ENCODE measurements at places on chromosomes 7 and 10.

GRCh38 chr7:37346761-37347160, 101.9 kb downstream of the ELMO1 start:
- DNase-seq = no peak

GRCh38 chr10:8365935-8366911, 311.7 kb downstream of the GATA3 start:
- DNase-seq = no peak

- no peak for DNase-seq
These were observed 285.8 kb downstream of the LRRTM3 start for GRCh38 chr10:67211680-67212079.

GRCh38 chr7:112147793-112148361, 58.3 kb downstream of the DOCK4 start:
- DNase-seq = no peak

GRCh38 chr7:38307640-38308039, 34.2 kb upstream of the TARP start:
- no peak for DNase-seq

GRCh38 chr7:49150486-49150885, 226.1 kb downstream of the CDC14C start:
- no peak for DNase-seq

- DNase-seq = no peak
These were observed 234.7 kb upstream of the PTPRZ1 start for GRCh38 chr7:121638286-121638685.

GRCh38 chr10:112295853-112296830, 12.9 kb downstream of the TECTB start:
- DNase-seq = no peak

DNA sequence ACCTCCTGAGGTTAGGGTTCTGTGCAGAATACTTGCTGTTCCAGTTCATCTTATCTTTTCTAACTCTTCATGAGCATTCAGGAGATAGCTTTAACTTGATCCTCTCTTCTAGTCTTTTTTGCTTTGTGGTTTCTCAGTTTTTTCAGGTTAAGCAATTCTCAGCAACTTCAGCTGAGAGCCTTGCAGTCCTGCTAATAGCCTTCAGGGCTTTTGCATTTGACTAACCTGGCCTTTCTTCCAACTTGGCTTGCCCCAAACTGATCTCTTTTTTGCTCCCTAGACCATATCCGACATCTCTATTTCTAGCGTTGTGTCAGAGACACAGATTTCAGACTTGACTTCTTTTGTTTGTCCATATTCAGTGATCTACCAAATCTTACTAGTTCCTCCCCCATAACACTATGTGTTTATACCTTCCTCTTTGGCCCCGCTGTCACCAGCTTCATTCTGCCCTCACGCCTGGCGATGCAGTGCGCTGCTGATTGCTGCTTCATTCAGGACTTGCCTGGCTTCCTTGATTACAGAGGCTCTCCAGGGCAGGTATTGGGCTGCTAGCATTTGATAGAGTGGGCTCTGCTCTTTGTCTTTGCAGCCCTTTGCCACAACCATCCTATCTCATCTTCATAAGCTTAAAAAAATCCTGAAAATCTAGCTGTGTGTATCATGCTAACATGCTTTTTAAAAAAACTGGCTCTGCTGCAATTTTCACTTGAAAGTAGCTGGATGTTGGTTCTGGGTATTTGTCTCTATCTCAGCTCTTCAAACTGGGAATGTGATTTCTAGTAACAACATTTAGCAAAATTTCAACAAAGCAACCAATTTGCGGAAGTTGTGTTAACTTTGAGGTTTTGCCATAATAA, 9.6 kb downstream of the CUL1 start:
- DNase-seq = no peak

DNA sequence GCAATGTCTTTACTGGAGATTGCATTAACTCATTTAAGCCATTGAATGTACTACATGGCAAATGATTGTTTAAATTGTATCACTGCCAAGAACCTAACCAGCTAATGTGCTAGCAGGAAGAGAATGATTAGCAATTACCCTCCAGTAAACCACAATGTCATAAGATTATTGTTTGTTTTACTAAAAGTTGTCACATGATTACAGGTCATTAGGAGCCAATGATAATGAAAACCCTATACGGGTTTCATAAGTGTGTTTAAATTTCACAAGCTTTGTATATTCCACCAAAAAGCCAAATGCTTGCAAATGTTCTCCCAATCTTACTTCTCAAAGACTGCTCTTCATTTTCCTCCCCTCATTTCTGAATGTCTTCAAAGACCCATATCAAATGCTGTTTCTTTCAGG, 76.5 kb upstream of the PPP1R3C start:
- DNase-seq = no peak

DNA sequence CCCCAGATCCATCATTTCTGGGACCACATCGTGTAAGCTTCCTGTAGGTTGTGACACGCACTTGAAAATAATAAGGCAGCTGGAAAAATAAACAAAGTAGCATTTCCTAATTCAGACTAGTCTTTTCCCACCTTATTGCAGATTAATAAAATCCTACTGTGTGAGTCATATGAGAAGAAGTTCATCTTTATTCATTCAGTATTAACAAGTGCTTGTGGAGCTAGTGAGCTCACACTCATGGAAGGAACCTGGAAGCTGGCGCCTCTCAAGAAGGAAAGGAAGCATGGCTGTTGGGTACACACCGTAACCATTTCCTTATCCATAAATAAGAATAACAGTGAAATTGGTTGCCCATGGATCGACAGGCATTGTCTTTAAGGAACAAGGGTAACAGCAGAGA, 152.6 kb upstream of the PFKP start:
- no peak for DNase-seq

DNA sequence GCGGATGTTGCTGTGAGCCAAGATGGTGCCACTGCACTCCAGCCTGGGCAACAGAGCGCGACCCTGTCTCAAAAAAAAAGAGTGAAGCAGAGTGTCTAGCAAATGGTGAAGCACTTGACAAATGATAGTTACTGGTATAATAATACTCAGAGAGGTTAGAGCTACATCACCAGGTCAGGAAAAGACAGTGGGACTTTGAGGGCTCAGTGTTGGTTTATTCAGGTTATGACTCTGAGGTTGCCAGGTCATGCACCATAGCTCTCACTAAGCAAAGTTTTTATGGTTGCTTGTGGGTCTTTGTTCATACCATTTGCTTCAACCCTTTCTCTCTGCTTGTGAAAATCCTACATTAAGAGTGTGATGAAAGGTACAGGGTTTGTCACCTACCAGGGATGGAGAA, 13.6 kb downstream of the MRPS33 start:
- DNase-seq = no peak

DNA sequence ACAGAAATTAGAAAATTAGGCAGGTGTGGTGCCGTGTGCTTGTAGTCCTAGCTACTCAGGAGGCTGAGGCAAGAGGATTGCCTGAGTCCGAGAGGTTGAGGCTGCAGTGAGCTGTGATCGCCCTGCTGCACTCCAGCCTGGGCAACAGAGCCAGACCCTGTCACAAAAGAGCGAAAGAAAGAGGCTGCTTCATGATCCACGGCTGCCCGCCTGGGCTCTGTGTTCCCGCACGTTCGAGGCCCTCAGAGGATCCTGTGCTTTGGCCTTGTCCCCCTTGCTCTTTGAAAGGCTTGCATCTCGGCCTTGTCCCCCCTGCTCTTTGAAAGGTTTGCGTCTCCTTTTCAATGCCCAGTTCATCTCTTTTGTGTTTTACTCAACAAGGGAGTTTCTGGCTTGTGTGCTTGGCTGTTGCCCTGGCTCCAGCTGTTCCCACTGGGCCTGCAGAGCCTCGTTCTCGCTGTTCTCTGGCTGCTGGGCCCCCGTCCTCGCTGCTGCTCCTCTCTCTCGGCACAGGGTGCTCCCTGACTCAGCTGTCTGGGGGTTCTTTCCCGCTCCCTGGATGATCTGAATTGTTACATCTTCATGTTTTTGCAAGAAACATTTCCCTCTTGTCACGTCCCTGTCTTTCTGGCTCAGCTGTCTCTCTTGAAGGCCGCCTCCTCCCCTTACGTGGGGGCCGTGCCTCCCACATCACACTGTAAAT, 45.1 kb upstream of the INPP5A start:
- DNase-seq = no peak

GRCh38 chr7:48955916-48956315, 31.6 kb downstream of the CDC14C start:
- DNase-seq = no peak

- no peak for DNase-seq
These were observed 92.6 kb downstream of the LHPP start for GRCh38 chr10:124554085-124554858.

DNA sequence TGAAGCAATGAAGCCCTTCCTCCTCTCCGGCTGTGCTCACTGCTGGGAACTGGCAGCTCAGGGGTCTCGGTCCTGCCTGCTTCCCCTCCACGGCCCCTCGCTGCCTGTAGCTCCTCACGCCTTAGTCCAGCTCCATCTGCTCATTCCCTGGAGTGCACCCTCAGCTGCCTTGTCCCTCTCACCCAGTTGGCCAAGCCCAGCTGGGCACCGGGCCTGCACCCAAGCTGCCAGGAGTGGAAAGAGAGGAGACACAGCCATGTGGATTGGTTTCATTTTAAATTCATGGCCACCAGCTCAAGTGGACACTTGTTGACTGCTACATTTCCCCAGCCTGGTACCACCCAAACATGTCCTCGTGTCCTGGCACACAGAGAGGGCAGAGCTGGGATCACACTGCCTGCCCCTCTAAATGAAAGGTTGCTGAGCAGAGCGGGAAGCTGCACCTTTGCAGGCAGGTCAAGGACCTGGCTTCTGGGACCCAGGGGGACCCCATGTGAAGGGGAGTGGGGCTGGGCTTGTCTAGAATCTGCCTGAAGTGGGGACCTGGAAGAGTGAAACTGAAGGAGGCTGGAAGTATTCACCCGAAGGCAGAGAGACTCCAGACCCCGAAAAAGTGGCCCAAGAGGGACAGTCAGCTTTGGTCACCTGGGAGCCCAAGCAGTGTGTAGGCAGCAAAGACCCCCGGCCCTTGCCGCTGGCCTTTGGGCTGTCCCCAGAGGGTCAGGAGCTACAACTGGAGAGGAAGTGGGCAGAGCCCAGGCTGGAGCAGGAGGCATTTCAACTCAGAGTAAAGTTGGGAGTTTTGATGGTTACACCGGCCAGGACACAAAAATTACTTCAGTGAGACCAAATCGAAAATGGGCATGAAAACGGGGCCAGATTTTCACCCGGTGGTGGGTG, 15.0 kb upstream of the BNIP3 start:
- no peak for DNase-seq

DNA sequence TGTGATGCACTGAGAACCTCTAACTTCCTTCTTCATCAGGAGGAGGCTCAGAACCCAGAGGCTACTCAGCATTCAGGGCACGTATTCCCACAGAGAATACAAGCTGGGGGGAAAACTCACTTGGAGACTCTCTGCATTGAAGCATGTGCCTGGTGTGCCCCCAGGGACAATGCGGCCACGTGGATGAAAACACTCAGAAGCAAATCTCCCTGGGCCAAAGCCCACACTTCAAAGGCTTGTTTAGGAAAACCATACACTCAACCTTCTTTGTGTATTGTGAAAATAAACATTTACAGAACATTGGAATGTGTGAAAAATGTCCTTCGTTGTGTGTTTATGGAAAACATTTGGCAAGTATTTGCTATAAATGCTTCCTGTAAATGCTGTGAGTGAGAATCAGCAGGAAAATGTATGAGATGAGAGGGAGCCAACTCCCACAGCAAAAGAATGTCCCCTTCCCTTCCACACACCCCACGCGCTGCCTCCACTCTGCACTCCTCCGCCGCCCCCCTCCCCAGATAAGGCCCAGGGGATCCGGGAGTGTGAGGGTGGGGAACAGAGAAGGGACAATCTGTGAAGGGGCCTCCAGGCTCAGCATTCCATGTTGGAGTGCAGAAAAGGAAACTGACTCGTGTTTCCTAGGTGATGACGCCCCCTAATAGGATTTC, 339.5 kb downstream of the ELMO1 start:
- no peak for DNase-seq

DNA sequence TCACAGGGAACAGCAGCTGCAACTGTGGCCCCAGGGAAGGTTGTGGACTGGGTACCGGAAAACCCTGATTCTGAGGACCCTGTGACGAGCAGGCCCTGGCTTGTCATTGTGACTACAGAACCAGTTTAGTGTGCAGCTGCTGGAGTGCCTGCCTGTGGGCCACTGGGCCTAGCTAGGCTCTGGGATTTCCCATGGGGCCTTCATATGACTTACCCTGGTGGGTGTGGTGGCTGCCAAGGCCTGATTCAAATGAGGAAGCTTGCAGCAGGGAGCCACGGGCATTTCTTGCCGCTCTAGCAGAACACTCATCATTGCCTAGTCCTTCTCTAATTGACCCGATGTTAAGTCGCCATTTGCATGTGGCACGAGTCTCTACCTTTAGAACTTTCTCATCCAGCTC, 14.7 kb upstream of the CAMK2G start:
- DNase-seq = no peak

DNA sequence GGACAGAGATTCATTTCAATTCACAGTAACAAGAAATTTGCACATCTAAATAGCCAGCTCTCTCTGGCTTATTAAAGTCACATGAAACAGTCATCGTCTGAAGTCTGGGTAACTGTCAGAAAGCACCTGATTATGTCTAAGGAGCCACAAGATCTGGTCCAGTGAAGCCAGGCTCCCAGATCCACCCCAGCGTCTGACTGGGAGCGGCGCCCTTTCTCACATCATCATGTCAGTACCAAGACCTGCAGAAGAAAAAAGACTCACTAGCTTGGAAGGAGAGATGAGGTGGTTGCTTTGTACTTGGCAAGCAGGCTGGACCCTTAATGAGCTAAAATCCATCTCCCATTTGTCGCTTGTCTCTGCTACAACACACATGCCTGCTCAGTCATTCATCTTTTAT, 58.4 kb downstream of the VOPP1 start:
- DNase-seq = no peak

- no peak for DNase-seq
These were observed 599.3 kb upstream of the CELF2 start for GRCh38 chr10:10418387-10418786.

DNA sequence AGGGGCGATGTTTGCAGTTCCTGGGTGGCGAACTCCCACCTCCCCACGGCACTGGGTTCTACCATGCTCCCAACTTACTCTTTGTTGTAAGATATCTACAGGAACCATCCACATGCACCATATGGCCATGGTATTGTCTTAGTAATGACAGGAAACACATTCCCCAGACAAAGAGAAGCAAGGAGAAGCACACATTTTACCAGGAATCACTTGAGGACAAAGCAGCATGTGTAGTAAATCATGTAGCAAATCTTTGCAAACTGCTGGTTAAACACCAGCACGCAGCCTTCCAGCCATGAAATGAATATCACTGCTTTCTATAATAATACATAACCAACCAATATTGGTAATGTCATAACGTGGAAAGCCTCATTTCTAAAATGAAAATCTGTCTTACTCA, 101.2 kb downstream of the NRP1 start:
- no peak for DNase-seq

DNA sequence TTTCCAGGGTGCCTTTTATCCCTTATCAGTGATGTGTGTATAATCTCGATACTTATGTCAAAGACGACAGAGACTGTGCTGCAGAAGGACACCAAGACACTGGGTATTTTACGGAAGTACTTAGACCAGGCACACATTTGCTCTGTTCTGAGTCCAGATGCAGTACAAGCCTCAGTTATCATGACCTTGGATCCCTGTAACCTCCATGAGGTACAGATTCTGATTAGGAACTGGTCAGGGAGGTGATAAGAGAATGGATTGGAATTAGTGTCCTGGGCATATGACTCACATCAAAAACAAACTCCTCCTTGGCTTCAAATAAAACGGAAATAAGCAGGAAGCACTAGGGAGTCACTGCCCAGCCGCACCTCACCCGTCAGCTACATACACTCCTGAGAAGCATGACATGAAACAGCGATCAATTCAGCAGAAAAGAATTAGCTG, 146.5 kb downstream of the SFMBT2 start:
- no peak for DNase-seq
